ENCODE measurements at places on chromosomes 5 and 9.

GRCh38 chr5:168348084-168348414 is 56.6 kb downstream of the WWC1 start:
- no peak for DNase-seq

GRCh38 chr5:1792842-1793266 is 6.8 kb downstream of the MRPL36 start:
- DNase-seq = no peak

GRCh38 chr5:24365406-24365805 is 279.4 kb downstream of the CDH10 start:
- no peak for DNase-seq

DNA sequence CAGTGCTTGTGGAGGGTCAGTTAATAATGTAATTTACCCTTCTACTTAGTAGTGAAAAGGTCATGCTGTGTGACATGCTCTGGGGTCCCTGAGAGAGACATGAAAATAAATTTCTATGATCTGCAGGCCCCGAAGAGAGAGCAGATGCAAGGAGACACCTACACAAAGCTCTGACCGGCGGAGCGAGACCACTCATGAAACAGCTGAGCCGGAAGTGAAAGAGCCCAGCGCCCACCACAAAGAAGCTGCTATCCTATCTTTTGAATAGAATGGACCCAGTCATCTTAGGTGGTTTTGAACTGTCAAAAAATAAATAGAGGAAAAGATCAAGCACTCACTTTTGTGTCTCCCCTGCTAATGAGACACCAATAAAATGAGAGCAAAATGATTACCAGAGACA is 190.0 kb downstream of the MED10 start:
- DNase-seq = no peak

DNA sequence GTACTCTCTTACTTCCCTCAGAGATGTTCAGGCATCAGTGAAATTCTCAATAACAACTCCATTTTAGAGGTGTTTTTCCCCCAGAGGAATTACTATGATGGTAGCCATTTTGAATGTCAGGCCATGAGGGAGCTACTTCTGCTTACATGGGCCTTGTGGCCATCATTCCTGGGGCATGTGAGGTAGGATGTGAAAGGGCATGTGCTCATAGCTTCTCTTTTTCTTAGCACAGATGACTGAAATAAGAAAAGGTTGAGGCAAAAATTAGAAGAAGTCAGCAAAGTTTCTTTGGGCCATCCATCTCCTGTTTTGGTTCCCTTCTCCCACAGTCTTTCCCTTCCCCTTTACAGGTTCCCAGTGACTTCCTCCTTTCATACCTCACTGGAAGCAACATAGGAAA is 68.8 kb downstream of the FEM1C start:
- peak; percentile 20 for DNase-seq

GRCh38 chr5:35205186-35205585 is 25.1 kb downstream of the PRLR start:
- no peak for DNase-seq

- peak; percentile 61 for DNase-seq
Measured at GRCh38 chr5:75567710-75568109, 43.5 kb upstream of the ANKDD1B start.

- DNase-seq = no peak
Measured at GRCh38 chr5:71996789-71997188, 110.5 kb upstream of the MAP1B start.

DNA sequence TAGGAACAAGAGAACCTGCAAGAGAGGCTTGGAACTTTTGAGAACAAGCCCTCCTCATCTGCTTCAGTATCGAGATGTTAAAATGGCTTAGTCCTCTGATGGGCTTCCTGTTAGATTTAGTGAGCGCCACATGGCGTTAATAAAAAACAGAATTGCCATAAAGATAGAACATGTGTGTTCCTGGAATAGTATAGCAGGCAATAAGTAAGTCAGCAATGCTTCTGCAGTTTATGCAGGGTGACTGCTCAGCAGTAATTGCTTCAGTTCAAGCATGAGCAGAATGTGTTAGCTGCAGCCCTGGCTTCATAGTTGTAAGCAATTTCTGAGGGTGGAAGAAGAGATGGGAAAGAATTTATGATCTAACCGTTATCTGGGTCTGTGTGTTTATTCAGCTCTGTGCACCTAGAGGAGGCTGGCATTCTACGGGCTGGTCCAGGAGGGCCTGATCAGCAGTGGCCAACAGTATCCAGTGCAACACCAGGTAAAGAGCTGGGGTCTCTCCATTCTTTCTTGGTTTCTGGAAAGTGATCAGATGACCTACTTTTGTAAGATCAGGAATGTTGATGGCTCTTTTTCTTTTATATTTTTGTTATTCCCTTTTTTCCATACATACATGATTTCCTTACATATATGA is 15.9 kb downstream of the PCDHAC2 start:
- no peak for DNase-seq
